Head of caudate nucleus (tissue), 42 donors: ENCODE measurements at places on chromosomes 5 and 9.

GRCh38 chr5:153629027-153629895 is 138.8 kb downstream of the GRIA1 start:
- peak; percentile 77 for DNase-seq

DNA sequence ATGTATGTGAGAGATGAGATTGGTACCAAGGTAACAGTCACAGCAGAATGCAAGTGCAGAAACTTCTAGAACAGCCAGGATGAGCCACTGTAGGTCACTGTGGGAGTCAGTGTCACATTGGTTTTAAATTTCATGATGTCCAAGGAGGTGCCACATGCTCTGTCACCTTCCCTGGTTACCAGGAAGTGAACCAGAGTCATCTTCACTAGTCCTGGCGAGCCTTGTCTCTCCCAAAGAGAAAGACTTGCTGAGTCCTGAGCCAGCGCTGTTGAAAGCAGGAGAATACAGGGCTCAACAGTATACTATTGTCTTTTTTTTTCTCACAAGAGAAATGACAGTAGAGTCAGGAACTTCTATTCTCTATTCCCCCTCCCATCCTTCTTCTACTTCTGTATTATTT is 615.5 kb downstream of the RAB3C start:
- DNase-seq: no peak

DNA sequence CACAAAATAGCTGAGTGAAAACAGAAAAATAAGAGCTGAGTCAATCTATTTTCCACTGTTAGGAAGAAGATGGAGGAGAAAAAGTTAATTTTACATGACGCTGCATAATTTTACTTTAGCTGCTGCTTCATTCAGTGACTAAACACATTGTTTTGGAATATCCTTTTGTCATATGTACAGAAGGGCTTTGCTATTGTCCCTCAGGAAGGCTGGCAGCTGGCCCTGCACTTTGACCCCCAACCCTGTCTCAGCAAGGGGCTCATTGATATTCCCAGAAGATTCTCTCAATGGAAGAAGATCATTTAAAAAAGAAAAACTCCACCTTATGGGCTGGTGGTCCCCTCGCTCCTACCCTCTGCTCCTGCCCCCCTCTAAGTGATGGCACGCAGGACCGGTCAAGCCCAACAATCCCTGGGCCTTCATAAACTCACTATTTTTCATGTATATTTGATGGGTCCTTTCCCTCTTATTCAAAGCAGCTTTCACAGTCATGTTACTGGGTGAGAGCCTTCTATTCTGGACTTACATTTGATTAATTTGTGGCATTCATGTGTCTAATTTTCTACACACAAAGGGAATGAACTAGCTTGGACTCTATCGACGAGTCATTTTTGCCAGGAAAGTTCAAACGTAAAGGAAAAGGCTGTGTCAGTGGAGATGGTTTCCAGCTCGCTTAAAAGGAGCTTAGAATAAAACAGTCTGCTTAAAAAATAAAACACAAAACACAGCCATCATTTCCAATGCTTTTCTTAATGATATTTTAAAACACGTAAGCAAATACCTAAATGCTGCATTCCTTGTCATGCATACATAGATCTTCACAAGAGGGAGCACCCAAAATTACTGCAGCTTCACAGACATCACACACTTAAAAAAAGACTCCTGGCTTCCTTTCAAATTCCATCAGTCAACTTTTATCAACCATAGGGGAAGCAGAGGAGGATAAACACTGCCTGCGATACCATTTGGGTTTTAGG is 104.7 kb downstream of the EFNA5 start:
- DNase-seq: no peak

GRCh38 chr9:36656842-36657241 is 84.1 kb downstream of the MELK start:
- no peak for DNase-seq

- DNase-seq: no peak
Measured at GRCh38 chr9:130423272-130423671, 21.5 kb upstream of the ASS1 start.

DNA sequence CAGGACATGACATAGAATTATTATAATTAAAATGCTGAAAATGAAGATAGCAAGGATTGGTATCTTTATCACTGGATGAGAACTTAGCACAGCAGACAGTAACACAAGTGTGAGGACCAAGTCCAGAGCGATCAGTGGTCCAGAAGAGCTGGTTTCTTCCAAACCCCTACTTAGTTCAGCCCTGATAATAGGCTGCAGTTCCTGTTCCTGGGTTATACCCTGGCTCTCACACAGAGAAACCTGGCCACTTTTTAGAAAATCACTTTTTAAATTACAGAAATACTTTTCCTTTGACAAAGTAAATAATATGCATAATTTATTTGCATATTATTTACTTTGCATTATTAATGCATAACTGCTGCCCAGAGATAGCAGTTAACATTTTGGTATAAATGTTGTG is 40.3 kb downstream of the CYSTM1 start:
- DNase-seq: no peak

- DNase-seq: no peak
Measured at GRCh38 chr9:84751921-84752320, 82.4 kb downstream of the NTRK2 start.

DNA sequence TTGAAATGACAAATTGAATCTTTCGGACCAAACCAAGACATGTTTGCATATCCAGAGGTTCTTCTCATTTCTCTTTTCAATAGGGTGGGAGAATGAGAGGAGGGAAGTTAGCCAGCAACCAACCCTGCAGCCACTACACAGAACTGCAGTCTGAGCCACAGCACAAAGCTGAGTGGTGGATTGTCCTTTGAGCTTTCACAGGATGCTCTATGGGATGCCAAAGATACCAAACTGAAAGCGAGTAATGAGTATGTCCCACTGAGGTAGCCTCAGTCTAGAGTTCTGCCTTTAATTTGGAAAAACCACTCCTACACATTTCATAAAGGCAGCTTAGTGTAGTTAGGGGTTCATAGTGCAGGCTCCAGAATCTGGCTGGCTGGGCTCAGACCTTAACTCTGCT is 114.9 kb downstream of the MARCHF3 start:
- DNase-seq: no peak
